ENCODE measurements at places on chromosomes 4 and X.

- DNase-seq: no peak
These were observed 586.7 kb downstream of the GBA3 start for GRCh38 chr4:23279377-23279986.

GRCh38 chr4:138915756-138916155 lies 99.8 kb upstream of the NOCT start:
- no peak for DNase-seq

DNA sequence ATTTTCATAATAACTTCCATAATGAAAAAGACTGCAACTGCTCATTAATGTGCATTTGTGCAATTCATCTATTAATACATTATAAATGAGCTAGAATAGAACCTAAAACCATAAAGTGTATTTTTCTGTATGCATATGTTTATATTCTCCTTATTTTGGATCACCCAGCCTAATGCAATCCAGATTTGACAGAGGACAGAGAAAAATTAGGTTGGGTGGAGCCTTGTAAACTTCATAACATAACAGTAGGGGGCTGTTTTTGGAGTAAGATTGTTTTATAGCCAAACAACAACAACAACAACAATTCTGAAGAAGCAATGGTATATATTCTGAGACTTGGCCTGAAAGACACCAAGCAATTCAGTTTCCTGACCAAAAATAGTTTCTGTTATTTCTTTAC lies 615.3 kb upstream of the SLIT2 start:
- no peak for DNase-seq

DNA sequence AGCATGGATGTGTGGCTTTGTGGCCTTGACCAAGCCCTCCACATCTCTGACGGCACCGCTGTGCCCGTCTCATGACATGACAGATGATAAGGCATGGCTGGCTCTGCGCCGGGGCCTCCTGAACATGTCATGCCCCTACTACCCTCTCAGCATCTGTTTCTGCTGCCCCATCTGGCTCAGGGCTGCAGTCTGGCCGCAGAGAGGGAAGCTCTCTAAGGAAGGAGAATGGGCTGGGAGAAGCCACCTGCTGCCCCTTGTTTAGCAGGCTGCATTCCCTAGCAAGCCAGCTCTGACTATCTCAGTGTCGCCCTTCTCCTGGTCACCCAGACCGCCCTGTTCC lies 7.2 kb downstream of the ZNF185 start:
- DNase-seq: no peak

DNA sequence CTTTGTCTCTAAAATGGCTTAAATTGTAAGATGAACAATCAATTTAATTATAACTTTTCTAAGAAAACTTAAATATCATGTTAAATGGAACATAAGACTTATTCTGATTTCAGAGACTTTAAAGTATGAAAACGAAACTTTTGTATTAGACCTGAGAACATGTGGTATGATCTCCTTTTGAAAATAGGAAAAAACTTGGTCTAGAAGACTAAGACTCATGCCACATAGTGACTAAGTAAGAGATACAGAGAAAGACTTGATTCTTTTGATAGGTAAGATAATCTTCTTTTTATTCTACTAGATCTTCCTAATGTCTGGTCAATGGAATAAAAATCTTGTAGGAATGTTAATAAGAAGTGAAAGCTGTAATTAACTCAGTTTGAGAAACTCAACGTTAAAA lies 326.3 kb upstream of the GRIA3 start:
- DNase-seq: no peak

DNA sequence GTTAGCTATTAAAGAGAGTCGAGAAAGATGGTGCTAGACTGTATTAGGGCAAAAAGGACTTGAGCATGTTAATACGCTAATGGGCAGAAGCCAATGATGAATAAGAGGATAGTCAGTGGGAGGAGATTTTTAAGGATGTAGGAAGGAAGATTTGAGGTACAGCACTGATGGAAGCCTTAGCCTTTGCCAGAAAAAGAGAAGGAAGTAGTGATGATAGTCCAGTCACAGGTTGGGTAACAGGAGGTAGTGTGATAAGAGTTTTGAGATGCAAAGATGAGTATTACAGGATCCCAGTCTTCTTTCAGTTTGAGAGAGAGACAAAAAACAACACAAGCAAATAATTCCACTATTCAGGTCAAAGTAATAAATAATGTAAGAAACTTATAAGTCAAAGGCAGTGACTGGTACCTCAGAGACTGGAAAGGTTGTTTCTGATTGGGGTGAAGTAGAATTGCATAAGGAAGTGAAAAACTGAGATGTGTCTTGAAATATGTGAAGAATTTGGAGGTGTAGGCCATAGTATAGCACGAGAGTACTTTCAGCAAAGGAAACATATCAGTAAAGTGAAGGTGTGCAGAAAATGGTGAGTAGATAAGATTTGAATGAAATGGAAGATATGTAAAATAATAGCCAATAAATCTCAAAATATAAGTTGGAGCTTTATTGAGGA lies 22.1 kb upstream of the NDNF start:
- DNase-seq: no peak

- no peak for DNase-seq
These were observed 20.8 kb downstream of the USO1 start for GRCh38 chr4:75745161-75745560.

DNA sequence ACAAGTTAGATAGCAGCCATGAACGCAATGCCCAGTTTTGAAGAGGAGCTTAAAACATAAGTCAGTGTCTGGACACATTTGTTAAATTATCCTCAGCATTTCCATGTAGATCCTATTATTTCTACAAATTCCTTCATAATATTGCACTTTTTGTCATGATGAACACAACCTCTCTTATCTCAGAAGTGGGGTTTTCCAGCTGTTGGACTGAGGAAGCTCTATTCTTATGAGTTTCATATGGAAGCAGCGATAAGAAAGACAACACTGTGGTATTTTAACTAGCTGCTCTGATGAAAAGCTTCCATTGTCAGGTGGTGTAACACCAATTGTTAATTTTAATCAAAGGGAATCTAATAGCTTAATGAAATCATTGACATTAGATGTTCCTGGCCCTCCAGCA lies 308.7 kb downstream of the GBA3 start:
- DNase-seq: no peak

DNA sequence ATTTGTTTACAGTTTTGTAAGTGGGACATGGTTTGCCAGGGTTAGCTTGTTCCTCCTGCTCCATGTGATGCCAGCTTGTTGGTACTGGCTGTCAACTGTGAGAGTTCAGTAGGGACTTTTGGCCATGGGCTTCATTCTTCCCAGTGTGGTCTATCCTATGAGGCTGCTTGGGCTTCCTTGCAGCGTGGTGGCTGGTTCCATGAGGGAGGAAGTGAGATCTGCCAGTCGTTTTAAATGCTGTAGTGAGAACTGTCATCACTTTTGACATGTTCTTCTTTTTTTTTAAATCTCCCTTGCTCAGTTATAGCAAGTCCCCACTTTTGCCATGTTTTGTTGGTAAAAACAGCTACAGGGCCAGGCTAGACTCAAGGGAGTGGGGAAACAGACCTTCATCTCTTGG lies 15.9 kb downstream of the NSD2 start:
- DNase-seq: no peak

- no peak for DNase-seq
These were observed 36.0 kb upstream of the CCNG2 start for GRCh38 chr4:77120886-77121508.

DNA sequence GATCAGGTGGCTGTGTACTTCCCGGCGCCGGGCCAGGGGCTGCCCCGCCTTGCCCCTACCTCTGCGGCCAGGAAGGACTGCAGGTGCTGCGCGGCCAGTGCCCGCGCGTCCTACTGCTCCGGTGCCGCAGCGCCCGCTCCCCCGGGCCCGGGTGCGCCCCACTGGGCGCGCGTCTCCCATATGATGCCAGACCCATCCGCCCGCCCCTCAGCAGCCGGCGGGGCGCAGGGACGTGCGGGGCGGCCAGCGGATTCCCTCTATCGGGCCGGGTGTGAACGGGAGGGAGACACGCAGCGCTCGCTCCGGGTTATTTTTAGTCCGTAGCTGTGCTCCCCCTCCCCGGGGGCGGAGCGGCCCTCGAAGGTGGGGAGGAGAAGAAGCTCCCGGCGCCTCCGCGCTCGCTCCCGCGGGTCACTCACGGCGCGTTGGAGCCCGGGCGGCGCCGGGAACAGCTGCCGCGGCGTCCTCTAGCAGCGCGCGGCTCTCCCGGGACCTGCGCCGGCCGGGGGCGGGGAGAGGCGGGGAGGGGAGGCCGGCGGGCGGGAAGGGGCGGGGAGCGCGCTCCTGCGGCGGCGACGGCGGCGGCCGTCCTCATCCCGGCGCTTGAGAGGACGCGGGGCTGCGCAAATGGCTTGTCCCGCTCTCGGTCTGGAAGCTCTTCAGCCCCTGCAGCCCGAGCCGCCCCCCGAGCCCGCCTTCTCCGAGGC lies 103.6 kb downstream of the UCHL1 start:
- peak; percentile 75 for DNase-seq

DNA sequence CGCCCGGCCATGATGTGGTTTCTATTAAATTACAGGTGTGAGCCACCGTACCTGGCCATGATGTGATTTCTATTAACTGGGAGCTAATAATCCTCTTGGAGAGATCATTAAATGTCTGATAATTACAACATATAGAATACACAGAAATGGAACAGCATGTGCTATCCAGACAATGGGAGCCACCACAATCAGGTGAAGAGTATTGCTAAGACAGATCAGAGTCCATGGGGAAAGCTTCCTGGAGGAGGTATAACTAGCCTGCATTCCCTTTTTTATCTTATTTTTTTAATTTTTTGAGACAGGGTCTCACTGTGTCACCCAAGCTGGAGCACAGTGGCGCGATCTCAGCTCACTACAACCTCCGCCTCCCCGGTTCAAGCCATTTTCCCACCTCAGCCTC lies 146.8 kb downstream of the CHRNA9 start:
- DNase-seq: no peak

DNA sequence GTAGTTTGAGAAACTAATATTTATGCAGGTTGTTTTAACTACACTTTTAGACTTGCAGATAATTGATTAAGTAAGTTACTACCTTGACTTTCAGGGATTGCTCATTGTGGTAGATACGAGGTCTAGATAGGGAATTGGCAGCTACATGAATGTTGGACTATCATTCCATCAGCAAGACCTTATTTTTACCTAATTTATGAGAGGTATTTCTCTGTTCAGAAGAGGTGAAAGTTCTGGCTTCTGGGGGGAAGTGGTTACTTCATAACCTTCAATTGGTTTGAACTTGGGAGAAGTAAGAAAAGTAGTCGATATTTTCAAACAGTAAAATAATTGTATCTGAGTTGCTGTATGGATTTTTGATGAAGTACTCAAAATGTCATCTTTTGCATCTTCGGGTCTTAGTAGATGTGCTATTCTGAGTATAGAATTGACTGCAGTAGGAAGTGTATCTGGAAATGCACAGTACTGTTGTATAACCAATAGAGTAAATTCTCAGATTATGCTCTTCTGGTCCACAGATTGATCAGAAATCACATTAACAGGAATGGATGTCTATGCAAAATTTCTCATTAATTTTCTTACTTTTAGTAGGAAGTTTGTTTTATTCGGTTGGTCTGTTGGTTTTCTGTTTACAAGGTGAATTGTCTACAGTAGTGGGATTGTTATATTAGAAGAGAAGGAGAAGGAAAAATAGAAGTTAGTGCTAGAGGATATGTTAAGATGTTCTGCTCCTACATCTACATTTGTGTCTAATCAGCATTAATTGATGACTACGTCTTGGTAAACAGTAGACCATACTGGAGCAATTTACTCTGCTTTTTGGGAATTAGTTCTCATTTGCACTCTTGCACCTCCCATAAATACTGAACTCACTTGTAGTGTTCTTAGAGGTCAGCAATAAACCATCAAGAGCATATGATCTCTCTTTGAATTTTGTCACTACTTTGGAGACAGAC lies 3.0 kb downstream of the NFKB1 start:
- DNase-seq: no peak

- DNase-seq: no peak
These were observed 58.7 kb downstream of the ELF2 start for GRCh38 chr4:139118365-139118764.

DNA sequence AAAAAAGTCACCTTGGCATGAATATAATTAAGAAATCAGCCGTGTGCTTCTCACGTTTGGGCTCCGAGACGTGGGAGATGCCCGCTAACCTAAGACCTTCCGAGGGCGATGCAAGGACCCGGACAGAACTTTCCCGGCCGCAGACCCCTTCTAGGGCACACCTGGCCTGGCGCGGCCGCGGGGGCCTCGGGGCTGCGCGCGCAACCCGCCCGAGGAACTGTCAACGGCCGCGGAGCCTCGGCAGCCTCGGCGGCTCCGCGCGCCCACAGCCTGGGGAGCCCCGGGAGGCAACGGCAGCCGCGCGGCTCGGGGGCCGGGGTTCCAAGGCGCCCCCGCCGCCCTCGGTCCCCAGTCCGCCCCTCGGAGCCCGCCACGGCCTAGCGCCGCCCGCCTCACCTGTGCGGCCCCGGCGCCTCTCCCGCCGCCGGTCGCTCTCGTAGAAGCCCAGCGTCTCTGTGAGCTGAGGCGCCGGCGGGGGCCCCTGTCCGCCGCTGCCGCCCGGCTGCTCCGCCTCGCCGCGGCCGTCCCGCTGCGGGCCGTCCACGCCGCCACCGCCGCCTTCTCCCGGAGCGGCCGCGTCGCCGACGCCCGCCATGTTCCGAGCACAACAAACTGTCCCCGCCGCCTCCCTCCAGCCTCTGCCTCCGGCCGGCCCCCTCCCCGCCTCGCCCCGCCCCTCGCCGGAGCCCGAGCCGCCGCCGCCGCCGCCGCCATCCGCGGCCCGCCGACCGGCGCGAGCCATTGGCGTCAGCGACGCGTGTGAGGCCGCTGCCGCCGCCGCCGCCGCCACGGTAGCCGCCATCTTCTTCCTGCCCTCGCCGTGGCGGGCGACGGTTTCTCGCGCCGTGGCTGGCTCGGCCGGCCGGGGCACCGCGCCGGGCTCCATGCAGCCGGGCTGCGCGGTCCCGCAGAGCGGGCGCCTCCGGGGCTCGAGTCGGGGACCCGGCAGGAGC lies at the start of gene TAPT1:
Gene TAPT1 (minus strand): TSS at position 609 of the 953 bp plus-strand sequence. CDS start 14 bp downstream, at position 595.
- peak; percentile 91 for DNase-seq

GRCh38 chr4:170089274-170089667 lies 485 bp downstream of the AADAT start:
- DNase-seq: peak; percentile 43

DNA sequence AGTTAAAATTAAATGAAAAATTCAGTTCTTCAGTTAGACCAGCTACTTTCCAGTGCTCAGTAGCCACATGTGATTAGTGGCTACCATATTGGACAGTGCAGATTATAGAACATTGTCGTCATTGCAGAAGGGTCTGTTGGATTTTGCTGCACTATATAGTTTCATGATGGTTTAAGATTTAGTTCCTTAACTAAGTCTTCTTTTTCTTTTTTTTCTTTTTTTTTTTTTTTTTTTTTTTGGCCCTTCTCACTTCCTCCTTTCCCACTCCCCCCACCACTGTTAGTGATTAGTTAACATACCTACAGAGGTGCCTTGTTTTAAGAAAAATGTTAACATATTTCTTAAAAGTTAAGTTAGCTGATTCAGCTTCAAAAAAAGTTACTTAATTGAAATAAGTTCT lies 9.0 kb downstream of the RAB9A start:
- DNase-seq: no peak

GRCh38 chr4:16890651-16891050 lies 7.8 kb downstream of the LDB2 start:
- no peak for DNase-seq

DNA sequence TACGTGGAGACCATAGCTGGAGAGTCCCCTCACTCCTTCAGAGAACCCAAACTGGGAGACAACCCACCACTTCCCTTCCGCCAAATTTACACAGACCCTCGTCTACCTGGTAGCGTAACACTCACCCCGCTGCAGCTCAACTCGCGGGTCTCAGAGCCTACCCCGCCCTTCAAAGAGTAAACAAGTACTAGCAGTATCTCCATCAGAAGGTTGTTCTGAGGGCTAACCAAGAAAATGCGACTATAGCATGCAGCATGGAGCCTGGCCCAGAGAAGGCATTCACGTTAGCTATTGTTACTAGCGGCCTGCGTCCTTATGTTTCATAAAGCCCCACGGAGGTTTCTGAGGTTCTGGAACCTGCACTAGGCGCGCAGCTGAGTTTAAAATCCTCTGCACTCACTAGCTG lies 531 bp upstream of the MANBA start:
- DNase-seq: peak; percentile 38
